A549 treated with RU486 at 1 μM for 4 hours (cell line): ENCODE measurements at places on chromosomes 5 and 9. TPM values are rescaled to one million over a fixed set of nuclear protein-coding genes. Genes with fewer than 3 reads are reported as not detected.

The DNAH5 gene
- total RNA-seq = 1.2 to 1.5 TPM (median 1.4 TPM) in 5 replicates

The CDO1 gene
- total RNA-seq = 0.14 TPM in 1 of 5 replicates, not detected in the others

The INSL4 gene
- total RNA-seq = 13.9 to 18.0 TPM (median 15.5 TPM) in 5 replicates

The IFNK gene
- not detected in 5 replicates for total RNA-seq

The EQTN gene
- not detected in 5 replicates for total RNA-seq

The SLC45A2 gene
- not detected in 5 replicates for total RNA-seq

The HSPA9 gene
- total RNA-seq = 339 to 378 TPM (median 361 TPM) in 5 replicates

The TIMD4 gene
- 0.76 to 1.8 TPM (median 1.3 TPM) in 5 replicates for total RNA-seq

The SLC34A3 gene
- 0.07 to 0.08 TPM (median 0.07 TPM) in 3 of 5 replicates, not detected in the others for total RNA-seq

The GPR151 gene
- not detected in 5 replicates for total RNA-seq

The PCDHA1 gene
- total RNA-seq = 0.15 to 0.34 TPM (median 0.21 TPM) in 4 of 5 replicates, not detected in the other

The CCDC69 gene
- total RNA-seq = 1.5 to 2.0 TPM (median 1.7 TPM) in 5 replicates

The C5orf34 gene
- 3.0 to 6.6 TPM (median 5.1 TPM) in 5 replicates for total RNA-seq

The KCNIP1 gene
- not detected in 5 replicates for total RNA-seq

The KIAA1191 gene
- 68.3 to 83.6 TPM (median 70.4 TPM) in 5 replicates for total RNA-seq

The ARID3C gene
- 0.07 to 0.17 TPM (median 0.13 TPM) in 3 of 5 replicates, not detected in the others for total RNA-seq

The GRIA1 gene
- total RNA-seq = not detected in 5 replicates

The SLC46A2 gene
- total RNA-seq = not detected in 5 replicates

The PCDHB7 gene
- not detected in 5 replicates for total RNA-seq

The CDH6 gene
- 0.05 to 0.25 TPM (median 0.16 TPM) in 5 replicates for total RNA-seq

The FANCG gene
- 34.3 to 57.5 TPM (median 54.2 TPM) in 5 replicates for total RNA-seq

The FABP6 gene
- 0.87 to 1.6 TPM (median 1.5 TPM) in 5 replicates for total RNA-seq
